Mammary epithelial cell (primary cell): ENCODE measurements at places on chromosomes 1 and 21. TPM values are rescaled to one million over a fixed set of nuclear protein-coding genes. Genes with fewer than 3 reads are reported as not detected.

Gene STYXL2
- total RNA-seq, result not detected

Gene MEGF6
- 29.2 TPM for total RNA-seq

Gene FAM72D
- 3.4 and 4.0 TPM in 2 replicates for total RNA-seq

Gene SELENBP1
- 2.8 TPM for total RNA-seq

Gene GSTM1
- 8.2 TPM for total RNA-seq

Gene RAB13
- 78.4 and 98.2 TPM in 2 replicates for total RNA-seq

Gene LCE2A
- total RNA-seq, result not detected

Gene TNFAIP8L2
- not detected for total RNA-seq

Gene CD84
- not detected in 2 replicates for total RNA-seq

Gene TMEM200B
- 0.33 TPM for total RNA-seq

Gene NKAIN1
- total RNA-seq, result not detected in 2 replicates
